ENCODE measurements at places on chromosomes 3 and 15. TPM values are rescaled to one million over a fixed set of nuclear protein-coding genes. Genes with fewer than 3 reads are reported as not detected.

The GLDN gene
- total RNA-seq: 0.50 TPM

The OCA2 gene
- total RNA-seq: 0.20 TPM

The RASGRP1 gene
- total RNA-seq: 2.1 TPM

The RNF111 gene
- total RNA-seq: 26.6 TPM

The DUOXA1 gene
- not detected for total RNA-seq

The HYKK gene
- 3.1 TPM for total RNA-seq

The TTLL13 gene
- total RNA-seq: not detected

The CHRNA5 gene
- 29.3 TPM for total RNA-seq

The SNRK gene
- total RNA-seq: 11.7 TPM

The XXYLT1 gene
- 24.5 TPM for total RNA-seq

The BLM gene
- 45.6 TPM for total RNA-seq

The RBP2 gene
- not detected for total RNA-seq

The SYNM gene
- total RNA-seq: 2.0 TPM

The ATP13A3 gene
- 92.2 TPM for total RNA-seq

The GOLGA6L9 gene
- 5.4 TPM for total RNA-seq

The GPR160 gene
- total RNA-seq: 16.7 TPM

The CCDC80 gene
- 12.6 TPM for total RNA-seq

The NEO1 gene
- 51.0 TPM for total RNA-seq

The FBLN2 gene
- total RNA-seq: 15.5 TPM

The TEX55 gene
- not detected for total RNA-seq

The ELP6 gene
- total RNA-seq: 51.1 TPM

The C3orf49 gene
- total RNA-seq: not detected

The FAM174B gene
- total RNA-seq: 35.2 TPM

The RUVBL1 gene
- total RNA-seq: 135 TPM

The ACTRT3 gene
- 5.9 TPM for total RNA-seq

The ATP10A gene
- 3.4 TPM for total RNA-seq

The VWA5B2 gene
- 0.50 TPM for total RNA-seq

The HRH1 gene
- not detected for total RNA-seq

The PLAAT1 gene
- total RNA-seq: 3.4 TPM

The PPP1R14D gene
- total RNA-seq: not detected

The TSC22D2 gene
- 25.8 TPM for total RNA-seq

The MYO5C gene
- 25.0 TPM for total RNA-seq

The FGF12 gene
- total RNA-seq: 13.6 TPM

The GOLGA8Q gene
- total RNA-seq: not detected

The HIGD2B gene
- total RNA-seq: not detected

The CAV3 gene
- not detected for total RNA-seq

The DAZL gene
- 3.4 TPM for total RNA-seq

The C2CD4A gene
- total RNA-seq: not detected

The ZNF80 gene
- total RNA-seq: not detected

The GNAT1 gene
- not detected for total RNA-seq

The GOLGA8G gene
- total RNA-seq: not detected

The CCR4 gene
- total RNA-seq: 0.11 TPM

The HESX1 gene
- total RNA-seq: 9.0 TPM

The DOCK3 gene
- 4.6 TPM for total RNA-seq

The SERPINI2 gene
- total RNA-seq: 0.25 TPM

The MKRN2 gene
- 17.8 TPM for total RNA-seq

Data from H1 (cell line).